Activated naive CD4-positive, alpha-beta T cell treated with anti-CD3 and anti-CD28 coated beads, Interleukin-2, amount 50 U/mL, for 72 hours (primary cell): ENCODE measurements at places on chromosomes 7 and 10. TPM values are rescaled to one million over a fixed set of nuclear protein-coding genes. Genes with fewer than 3 reads are reported as not detected.

Gene IL15RA
- 16.7 TPM for total RNA-seq

Gene ENTPD1
- total RNA-seq = 1.4 TPM

Gene C10orf62
- total RNA-seq = not detected

Gene SPAM1
- not detected for total RNA-seq

Gene WNT2
- total RNA-seq = not detected

Gene OR2A5
- total RNA-seq = not detected

Gene CAMK2B
- 2.1 TPM for total RNA-seq

Gene NPY4R
- not detected for total RNA-seq

Gene PALS2
- total RNA-seq = 23.2 TPM

Gene MINDY4
- total RNA-seq = 0.32 TPM
